IPS DF 6.9 (cell line): ENCODE measurements at places on chromosomes 6 and 20.
A peak's percentile ranks its signal among the peaks of the same experiment; 100 is the strongest.

DNA sequence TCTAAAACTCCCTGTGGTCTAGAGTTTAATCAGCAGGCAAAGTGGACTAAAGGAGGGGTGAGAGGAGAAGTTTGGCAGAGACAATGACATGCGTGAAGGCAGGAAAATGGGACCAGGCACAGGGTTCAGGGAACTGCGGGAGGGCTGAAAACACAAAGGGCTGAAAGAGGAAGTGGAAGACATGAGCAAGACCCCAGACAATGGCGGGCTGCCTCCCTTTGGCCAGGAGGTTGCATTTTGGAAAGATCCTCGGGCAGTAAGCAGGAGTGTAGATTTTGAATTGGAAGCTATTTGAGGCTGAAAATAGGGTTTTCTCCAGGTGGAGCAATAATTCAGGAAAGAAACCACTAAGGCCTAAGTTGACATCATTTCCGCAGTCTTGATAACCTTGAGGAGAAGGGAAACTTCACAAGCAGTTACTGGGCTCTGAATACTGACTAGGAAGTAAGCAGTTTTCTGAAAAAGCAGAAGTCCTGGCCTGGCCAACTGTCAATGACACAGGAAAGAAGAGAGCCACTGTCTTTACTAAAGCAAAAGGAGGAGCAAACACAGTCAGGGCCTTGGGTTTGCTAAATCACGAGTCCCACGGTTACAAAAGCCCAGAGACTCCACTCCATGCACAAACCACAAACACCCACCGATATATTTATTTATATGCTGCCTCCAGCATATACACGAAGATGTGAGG, 3.4 kb downstream of the LY86 start:
- DNase-seq: no peak

DNA sequence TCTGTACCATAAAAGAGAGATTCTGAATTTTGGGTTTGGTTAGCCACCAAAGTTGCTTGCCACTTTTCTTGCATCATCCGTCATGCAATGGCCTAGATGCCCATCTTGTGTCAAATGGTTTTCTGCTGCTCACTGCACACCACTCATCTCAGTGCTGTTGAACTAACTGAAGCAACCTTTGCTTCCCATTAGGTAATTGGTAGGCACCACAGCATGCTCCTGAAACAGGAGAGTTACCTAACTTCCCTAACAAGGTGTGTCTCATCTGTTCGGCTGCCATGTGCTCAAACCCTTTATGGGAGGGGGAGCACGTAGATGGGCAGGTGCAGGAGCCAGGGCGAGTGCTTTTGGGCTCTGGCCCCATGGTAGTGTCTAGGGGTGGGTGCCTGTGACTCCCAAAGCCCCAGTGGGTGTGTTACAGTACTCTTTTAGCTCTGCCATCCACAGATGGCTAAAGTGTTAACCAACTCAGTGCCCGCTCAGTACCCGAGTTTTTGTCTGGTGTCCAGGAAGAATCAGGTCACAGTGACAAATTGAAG, 147.4 kb upstream of the SPACA1 start:
- no peak for DNase-seq

DNA sequence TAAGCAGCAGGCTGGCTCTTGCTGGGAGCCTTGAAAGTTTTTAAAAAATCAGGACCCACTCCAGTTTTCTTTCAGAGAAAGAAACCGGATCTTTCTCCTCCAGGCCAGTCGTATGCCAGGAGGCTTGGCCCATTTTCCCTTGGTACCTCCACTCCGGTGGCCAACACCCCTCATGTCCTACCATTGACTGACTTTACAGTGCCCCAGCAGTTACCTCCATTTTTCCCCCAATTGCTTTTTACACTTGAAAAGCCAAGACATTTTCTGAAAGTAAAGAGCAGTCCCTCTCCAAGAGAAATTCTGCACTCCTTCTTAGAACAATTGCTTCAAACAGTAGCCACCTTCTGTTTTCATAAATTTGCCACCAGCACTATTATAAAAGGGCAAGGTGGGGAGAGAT, 47.7 kb upstream of the SNX9 start:
- no peak for DNase-seq

- no peak for DNase-seq
These were observed 100.6 kb downstream of the PREX1 start for GRCh38 chr20:48727226-48727625.

DNA sequence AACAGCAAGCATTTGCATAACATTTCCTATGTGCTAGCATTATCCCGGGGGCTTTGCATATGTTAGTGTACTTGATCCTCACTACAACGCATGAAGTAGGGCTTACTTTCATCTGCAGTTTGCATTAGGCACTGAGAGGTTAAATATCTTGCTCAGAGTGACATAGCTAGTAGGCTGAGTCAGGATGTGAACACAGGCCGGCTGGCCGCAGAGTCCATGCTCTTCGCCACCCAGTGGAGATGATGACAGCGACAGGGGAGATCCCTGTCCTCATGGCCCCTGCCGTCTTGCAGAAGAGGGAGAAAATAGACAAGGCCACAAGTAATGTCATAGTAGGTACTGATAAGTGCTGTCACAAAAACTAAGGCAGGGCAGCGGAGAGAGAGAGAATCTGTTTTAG, 46.9 kb downstream of the LYRM4 start:
- DNase-seq: no peak

GRCh38 chr6:125781314-125781868, 9.4 kb upstream of the NCOA7 start:
- no peak for DNase-seq

GRCh38 chr6:131136021-131136786, 937 bp downstream of the AKAP7 start:
- no peak for DNase-seq

- no peak for DNase-seq
These were observed 27.8 kb downstream of the EZR start for GRCh38 chr6:158791274-158791855.

- no peak for DNase-seq
These were observed 454 bp downstream of the L3MBTL3 start for GRCh38 chr6:130018744-130019325.

DNA sequence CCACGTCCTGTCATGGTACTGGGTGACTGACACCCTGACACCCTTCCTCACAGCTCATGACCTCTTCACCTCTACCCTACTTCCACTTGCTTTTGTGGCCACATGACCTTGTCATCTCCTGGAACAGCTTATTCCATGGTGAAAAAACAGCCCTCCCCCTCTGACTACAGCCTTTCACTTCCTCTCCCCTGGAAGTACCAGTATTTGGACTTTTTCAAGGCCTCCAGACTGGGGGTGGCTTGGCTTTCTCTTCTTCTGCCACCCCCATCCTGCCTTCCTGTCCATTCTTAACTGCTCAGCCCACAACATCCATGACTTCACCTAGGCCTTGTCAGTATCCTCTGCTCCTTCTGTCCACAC, 168.4 kb downstream of the CARMIL1 start:
- no peak for DNase-seq

DNA sequence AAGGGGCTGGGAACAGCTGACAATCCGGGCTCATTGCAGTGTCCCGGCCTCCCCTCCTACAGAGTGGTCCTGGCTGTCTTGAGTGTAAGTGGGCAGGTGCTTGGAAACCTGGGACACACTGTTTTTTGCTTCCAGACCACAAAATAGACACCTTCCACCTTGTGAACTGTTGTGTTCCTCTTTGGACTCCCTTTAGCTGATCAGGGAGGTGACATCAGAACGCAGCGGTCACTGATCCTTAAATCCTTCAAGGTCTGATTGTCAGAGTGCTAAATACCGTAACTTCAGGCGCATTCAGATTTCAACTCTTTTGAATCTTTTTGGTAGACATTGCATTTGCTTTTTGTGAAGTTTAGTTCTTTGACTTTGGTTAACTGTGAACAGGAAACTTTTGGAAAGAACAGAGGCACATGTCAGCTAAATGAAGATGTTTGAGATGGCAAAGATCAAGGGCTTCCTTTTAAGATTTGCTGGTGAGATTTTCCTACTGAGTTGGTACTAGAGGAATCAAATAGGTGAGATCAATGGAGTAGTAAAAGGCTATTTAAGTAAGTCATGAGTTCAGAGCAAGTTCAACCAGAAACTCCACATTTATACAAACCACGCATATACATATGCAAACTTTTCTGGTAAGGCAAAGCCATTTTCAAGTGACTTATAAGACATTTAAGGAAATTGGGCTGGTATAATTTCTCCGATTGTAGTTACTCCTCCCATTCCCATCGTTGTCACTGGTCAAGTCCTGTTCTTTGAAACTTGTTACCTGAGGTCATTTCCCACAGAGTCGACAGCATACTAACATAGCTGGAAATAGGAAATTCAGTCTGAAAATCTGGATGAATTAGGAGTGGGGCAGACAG, 6.3 kb downstream of the PPP1R3G start:
- DNase-seq: no peak

- DNase-seq: no peak
These were observed 60.9 kb downstream of the C6orf58 start for GRCh38 chr6:127637830-127638409.

GRCh38 chr6:152184573-152184916, 377.1 kb downstream of the ESR1 start:
- DNase-seq: no peak

GRCh38 chr6:19999319-20000191, 162.4 kb downstream of the ID4 start:
- no peak for DNase-seq

GRCh38 chr20:4781637-4782377, 60.1 kb downstream of the PRND start:
- no peak for DNase-seq

- DNase-seq: no peak
These were observed 9.1 kb downstream of the MC3R start for GRCh38 chr20:56257604-56258003.

- DNase-seq: no peak
These were observed 331.3 kb downstream of the KIF16B start for GRCh38 chr20:16241911-16242310.

- peak; percentile 31 for DNase-seq
These were observed 396.2 kb downstream of the RFPL4B start for GRCh38 chr6:112743323-112743722.

GRCh38 chr6:14240411-14241166, 123.0 kb downstream of the CD83 start:
- no peak for DNase-seq

DNA sequence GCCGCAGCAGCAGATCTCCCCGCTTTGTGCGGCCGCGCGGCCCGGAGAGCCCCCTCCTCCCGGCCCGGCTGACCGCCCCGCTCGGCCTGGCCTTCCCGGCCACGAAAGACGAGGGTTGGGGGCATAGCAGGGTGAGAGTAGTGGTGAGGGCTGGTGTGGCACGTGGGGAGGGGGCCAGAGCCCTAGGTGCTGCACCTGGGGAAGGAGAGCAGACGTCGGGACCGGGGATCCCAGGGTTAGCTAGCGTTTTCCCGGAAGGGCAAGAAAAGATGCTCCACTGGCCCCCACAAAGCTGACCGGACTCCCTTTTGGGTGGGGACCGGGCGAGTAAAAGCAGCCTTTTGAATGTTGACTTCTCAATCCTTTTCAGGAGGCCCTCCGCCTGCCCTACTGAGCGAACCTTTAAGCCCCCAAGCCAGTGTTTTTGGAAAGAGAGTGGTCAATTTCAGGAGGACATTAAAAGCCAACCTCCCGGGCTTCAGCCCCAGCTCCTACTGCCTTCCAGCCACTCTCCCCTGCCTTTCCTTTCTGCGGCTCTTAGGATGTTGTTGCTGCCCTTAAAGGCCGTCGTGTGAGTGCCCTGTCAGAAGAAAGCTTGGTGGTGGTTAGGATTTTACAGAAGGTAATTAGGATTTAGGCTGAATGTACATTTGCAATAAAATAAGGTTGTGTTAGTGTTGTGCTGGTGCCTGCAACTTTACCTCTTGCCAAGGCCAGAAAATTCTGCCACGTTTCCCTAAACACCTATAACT, 648 bp upstream of the BACH2 start:
- DNase-seq: no peak

DNA sequence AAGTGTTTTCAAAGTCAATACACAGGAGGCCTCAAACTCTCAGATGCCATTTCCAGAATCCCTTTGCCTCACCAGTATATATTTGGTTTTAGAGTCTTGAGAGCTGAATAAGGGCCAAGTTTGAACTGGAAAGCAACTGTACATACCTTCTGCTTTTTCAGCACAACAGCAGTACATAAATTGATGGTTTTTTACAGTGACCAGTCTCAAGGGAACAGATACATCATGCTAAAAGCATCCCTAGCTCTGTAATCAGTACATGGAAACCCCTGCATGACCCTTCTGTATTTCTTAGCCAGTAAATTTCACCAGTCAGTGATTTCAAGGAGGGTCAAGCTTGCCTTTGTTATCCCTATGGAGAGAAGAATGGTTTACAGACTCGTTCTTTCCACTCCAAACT, 40.6 kb upstream of the ECHDC1 start:
- no peak for DNase-seq

DNA sequence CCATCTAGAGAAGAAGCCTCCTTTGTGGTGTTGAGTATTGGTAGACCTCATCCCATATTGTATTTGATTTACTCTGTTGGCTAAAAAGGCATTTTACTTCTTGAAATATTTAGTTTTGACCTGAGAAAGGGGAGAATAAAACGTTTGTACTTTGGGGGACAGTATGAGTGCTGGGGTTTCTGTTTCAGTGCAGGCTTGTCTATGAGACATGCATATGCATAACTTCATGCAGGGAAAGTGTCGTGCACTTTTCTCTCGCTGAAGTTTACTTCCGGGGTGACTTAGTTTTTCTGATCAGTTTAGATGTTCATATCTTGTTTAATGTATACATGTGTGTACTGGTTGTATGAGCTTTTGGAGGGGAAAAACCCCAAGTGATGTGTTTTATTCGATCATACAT, 59.5 kb downstream of the UTRN start:
- DNase-seq: no peak

DNA sequence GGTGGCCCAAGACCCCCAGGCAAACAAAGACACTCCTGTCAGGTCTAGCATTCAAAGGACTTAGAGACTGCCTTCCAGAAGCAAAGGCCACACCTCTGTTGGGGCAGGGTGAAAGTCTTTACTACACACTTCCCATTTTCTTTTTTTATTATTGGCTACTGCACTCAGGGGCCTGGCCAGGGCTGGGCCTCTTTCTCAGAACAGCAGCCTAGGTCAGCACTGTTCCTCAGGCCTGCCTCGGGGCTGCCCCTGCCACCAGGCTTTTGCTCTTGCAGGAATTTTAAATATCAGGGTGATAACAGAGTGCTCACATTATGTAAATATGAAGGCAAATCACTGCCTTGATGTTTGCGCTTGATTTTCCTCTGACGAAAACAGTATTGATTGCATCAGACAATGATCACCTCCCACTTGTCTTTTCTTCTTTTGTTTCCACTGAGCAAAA, 18.5 kb downstream of the GSTA4 start:
- DNase-seq: no peak

- no peak for DNase-seq
These were observed 167.7 kb downstream of the DOK5 start for GRCh38 chr20:54642864-54643667.

DNA sequence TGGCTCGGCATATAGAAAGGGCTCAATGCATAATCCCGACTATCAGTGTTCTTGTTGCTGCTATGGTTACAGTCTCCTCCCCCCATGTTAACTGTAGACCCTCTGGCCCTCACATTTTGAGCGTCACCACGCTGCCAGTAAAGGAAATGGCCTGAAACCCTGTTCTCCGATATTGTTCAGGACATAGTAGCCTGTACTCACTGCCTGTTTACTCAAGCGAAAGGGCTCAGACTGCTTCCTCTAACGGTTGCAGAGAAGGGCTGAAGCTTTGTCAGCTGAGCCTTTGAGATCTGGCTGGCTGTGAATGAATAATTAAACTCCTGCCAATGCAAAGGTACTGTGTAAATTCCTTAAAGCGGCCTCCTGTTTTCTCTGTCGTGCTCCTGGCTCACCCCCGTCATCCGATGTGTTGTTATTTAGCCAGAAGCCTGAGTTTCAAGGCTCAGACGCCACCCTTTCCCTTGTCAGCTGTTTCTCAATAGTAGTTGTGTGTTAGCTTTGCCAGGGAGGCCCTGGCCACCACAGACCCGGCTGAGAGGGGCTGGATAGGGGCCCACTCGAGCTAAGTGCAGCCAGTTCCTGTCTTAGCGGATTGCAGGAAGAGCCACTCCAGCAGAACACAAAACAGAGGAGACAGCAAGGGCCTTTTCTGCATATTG, 31.2 kb upstream of the RALGAPA2 start:
- DNase-seq: no peak
